KBM-7 (cell line): ENCODE measurements at places on chromosomes 1 and 21.

- peak; percentile 64 for DNase-seq
Measured at GRCh38 chr1:197915862-197916499, 1.2 kb upstream of the LHX9 start.

GRCh38 chr1:190168893-190169280 is 308.8 kb downstream of the BRINP3 start:
- DNase-seq, result no peak

GRCh38 chr1:61953790-61954150 is 211.5 kb downstream of the PATJ start:
- DNase-seq, result no peak

GRCh38 chr1:6391951-6392808 is 1.4 kb downstream of the ACOT7 start:
- DNase-seq, result peak; percentile 62

DNA sequence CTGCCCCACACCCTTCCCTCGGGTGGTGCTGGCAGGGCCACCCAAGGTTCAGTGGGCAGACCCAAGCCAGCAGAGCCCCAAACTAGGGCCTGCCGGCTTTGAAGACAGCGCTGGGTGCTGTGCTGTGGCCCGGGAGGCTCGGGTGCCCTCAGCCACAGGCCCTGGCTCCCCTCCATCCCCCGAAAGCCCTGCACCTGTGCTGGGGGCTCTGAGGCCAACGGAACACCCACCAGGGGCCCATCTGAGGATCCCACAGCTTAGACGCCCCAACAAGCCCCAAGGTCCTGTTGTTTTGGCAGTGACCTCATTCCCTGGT is 8.6 kb downstream of the ITGB2 start:
- DNase-seq, result no peak

DNA sequence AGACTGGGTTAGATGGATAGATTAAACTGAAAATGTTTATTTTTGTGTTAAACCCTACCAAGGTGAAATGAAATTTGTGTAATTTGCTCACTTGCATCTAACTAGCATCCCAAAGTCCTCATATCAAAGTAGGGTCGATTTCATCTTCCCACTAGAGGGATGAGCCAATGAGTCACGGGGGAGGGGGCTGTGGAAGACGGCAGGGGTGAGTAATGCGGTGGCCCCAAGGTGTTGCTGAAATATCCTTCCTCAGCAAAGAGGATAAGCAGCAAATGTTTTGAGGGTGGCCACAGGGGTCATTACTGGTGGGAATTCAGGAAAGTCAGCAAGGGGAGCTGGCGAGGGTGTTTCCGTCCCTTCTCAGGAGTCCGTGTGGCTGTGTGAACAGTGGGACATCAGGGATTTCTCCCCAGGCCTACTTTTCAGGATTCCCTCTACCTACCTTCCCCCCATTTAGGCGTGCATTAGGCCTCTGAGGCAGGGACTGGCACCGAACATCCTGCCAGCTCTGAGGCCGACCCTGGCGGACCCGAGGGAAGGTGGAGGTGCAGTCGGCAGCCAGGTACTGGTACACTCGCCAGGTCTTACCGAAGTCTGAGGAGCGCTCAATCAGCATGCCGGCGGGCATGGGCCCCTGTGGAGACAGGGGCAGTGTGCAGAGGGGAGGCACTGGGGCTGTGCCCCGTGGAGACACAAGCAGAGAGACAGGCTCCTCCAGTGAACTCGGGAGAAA is 18.1 kb downstream of the LAMB3 start:
- no peak for DNase-seq

DNA sequence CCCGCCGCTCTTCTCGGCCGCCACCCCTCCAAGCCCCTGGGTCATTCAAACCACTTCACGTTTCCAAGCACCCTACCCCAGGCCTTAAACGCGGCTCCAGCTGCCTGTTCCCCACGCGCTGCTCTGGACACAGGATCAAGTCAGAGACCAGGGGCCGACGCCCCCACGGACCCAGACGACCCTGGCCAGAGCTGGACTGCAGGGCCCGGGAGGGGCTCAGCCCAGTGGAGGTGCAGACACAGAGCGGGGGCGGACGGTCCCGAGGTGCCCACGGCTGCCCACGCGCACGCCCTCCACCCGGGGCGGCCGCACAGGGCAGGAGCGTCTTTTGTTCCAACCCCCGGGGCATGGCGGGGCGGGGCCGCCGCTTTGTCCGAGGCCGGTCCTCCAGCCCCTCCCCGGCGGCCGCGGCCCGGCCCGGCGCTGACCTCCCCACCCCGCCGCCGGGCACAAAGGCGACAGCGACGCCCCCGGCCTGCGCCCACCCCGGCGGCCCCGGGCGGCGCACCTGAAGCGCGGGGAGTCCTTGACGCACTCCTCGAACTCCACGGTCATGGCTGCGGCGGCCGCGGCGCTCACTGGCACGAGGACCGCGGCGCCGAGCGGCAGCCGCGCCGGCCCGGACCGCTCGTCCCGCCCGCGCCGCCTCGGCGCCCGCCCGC is 338 bp downstream of the ACAP3 start:
- no peak for DNase-seq

GRCh38 chr1:101153692-101154091 is 83.1 kb upstream of the S1PR1 start:
- DNase-seq, result no peak

DNA sequence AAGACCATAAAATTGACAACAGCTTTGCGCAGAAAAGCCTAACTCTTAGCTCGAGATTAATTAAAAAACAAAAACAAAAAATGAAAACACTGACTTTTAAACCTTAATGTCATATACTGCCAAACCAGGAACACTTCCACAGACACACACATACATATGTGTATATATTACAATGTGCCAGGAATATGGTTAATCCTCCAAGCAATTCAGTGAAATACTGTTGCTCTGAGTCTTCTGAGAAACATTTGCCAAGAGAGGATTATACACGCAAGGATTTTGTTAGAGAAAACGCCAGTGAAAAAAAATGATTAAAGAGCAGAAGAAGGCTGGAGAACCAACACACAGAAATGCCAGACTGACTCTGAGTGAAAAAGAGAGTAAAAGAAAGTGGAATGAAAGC is 116.7 kb upstream of the CHRM3 start:
- no peak for DNase-seq

DNA sequence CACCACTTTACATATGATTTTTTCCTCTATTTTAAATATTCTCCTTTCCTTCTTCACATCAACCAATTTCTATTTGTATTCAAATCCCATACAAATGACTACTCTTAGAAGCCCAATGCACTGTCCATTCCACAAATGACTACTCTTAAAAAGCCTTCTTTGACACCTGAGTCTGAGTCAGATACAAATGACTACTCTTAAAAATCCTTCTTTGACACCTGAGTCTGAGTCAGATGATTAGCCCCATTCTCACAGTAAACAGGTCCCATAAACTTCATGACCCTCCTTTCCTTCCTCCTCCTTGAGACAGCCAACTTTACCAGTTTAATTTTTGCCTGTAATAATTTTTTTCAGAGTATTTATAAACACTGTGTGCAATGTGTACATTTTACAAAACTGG is 231.3 kb upstream of the USP25 start:
- no peak for DNase-seq

- DNase-seq, result no peak
Measured at GRCh38 chr1:192589813-192590212, 14.2 kb downstream of the RGS1 start.

- DNase-seq, result no peak
Measured at GRCh38 chr1:78070210-78070609, 24.4 kb downstream of the GIPC2 start.

- no peak for DNase-seq
Measured at GRCh38 chr1:93967306-93967705, 58.1 kb upstream of the GCLM start.

- DNase-seq, result no peak
Measured at GRCh38 chr1:207791290-207791689, 39.4 kb downstream of the CD46 start.

DNA sequence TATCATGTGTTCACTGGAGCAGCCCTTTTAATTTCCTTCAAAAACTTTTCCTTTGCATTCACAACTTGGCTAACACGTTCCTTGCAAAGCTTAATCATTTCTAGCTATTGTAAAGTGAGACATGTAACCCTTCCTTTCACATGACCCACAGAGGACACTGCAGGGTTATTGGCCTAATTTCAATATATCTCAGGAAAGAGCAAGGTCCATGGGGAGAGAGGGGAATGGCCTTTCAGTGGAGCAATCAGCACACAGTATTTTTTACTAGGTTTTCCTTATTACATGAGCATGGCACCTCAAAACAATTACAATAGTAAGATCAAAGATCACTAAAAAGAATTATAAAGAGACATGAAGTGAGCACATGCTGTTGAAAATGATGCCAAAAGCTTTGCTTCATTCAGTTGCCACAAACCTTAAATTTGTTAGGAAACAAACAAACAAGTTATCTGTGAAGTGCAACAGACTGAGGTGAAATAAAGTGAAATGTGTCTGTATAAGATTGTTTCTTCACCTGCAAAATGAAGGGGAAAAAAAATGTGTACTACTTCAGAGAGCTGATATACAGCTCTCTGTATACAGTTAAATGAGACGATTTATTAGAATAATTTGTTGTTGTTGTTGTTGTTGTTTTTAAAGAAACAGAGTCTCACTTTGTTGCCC is 61.5 kb downstream of the EIF4G3 start:
- DNase-seq, result no peak

DNA sequence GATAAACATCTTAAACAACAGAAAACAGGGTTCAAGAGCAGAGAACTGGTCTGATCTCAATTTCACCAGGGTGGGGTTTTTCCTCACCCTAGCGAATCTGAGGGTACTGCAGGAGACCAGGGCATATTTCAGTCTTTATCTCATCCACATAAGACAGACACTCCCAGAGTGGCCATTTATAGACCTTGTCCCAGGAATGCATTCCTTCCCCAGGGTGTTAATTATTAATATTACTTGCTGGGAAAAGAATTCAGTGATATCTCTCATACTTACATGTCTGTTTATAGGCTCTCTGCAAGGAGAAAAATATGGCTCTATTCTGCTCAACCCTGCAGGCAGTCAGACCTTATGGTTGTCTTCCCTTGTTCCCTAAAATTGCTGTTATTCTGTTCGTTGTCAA is 84.1 kb downstream of the LYPLAL1 start:
- DNase-seq, result no peak

GRCh38 chr1:112975336-112975735 is 19.3 kb upstream of the SLC16A1 start:
- no peak for DNase-seq

GRCh38 chr1:43645461-43645860 is 4.5 kb upstream of the KDM4A start:
- no peak for DNase-seq

DNA sequence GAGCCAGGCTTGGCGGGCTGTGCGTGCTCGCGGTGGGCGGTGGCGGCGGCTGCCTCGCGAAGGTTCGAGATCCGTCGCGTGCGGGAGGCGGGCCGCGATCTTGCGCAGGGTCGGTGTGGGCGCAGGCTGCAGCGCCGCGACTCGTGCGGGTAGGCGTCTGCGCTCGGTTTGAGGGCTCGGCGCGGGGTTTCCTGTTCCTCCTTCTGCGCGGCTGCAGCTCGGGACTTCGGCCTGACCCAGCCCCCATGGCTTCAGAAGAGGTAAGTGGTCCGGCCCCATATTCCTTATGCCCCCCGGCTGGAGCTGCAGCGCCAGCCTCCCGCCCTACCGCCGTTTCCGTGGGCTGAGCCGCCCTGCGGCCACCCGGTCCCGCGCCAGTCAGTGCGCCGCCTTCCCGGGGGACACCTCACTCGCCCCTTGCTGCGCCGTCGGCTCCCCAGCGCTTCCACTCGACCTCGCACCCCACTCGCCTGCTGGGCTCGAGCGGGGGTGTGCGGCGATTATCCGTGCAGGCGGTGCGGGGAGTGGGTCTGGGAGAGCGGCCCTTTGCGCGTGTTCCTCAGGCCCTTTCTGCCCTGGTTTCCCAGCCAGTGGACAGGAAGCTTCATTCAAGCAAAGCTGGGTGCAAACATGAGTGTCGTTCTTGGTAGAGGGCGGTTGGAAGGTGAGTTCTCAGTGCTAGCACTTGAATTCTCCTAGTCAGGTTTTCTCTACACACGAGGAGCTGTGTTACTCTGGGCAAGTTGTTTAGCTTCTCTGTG is at the start of gene CACYBP:
CACYBP (plus strand) TSS at position 12 of the 761 bp plus-strand sequence; CDS start at position 246, 234 bp downstream.
- DNase-seq, result no peak

- no peak for DNase-seq
Measured at GRCh38 chr1:34358636-34359035, 181.9 kb downstream of the C1orf94 start.

DNA sequence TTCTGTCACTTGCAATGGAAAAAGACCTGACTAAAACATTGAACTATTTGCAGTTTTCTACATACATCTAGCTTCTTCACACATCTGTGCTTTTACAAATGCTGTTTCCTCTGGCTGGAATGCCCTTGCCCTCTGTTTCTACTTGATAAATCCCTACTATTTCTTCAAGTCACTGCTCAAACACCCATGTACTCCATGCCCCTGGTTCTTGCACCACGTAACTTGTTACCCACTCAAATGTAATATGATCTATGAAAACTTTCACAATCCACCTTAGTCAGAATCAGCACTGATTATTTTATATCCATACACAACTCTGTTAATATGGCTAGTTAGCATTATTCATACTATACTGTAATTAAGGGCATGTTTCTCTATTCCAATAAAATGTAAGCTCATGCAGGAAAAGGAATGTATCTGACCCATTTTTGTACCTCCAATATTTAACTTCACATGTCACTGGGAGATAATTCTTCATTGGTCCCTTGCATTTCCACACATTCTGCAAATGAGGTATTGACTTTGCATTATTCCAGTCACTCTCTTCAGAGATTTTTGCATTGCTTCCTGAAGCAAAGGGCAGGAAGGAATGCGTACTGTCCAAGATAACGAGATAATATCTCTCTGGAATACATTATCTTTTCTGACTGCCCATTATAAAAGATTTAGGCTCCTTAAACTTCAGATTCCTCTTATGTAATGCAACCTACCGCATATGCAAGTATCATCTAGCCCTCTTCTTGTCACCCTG is 158.3 kb downstream of the COL24A1 start:
- DNase-seq, result no peak

DNA sequence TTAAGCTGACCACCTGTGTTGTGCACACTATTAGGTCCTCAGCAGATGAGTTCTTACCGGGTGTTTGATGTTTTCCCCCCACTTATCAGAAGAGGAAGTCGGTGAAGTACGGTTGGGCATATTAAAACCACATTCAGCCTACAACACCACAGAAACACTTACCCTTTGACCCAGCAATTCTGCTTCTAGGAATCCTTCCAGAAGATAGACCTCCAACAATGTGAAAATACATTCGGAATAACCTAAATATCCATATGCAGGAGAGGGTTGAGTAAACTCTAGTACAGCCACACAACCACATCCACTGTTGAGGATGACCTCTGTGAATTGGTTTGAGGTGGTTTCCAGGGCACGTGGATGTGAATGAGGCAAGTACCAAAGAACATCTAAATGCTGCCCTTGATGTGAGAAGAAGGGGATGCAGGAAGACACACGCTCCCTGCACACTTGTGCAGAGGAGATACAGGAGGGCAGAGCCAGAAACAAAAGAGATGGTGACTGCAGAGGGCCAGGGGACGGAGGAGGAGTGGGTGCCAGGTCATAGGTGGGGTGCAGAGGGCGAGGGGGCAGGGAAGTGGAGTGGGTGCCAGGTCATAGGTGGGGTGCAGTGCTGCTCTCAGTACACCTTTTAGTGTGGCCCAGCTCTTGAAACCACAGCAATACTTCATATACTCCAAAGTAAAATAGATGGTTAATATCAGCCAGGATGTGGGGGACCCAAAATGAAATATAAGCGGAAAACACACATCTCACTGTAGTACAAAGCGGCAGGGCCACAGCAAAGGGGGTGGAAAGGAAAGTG is 12.8 kb downstream of the ADARB1 start:
- peak; percentile 57 for DNase-seq
